ENCODE measurements at places on chromosomes 13 and 19.
A peak's percentile ranks its signal among the peaks of the same experiment; 100 is the strongest.

DNA sequence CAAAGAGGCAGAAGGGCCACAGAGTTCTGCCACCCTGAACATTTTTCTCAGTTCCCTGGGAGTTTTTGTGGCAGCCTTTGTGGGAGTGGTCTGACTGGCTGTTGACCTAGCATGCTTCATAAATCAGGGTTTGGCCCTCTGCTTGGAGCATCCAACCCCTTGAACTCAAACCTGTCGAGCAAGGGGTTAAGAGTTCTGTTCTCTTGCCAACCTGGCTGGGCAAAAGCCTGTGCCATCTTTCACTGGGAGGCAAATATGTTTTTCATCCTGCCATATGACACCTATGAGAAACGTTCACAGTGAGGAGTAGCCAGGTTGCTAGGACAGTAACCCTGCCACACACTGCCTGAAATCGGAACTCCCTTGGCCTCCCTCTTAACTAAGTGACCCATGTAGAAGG is 7.7 kb upstream of the TEX26 start:
- no peak for DNase-seq

DNA sequence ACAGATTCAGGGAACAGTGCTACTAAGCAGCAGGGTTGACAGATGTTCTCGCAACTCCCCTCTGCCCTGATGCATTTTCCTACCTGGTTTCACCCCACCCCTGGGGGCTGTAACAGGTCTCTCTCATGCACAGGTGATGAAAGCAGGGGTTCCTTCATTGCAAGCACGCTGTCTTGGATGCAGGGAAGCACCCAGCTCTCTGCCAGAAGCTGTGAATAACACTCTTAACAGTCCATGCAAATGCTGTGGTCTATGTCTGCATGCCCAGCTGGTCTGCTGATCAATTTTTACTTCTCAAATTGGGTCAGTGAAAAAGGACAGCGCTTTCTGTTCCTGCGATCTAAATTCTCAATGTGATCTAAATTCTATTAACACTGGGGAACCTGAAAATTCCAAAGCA is 246.3 kb upstream of the TSHZ3 start:
- no peak for DNase-seq

DNA sequence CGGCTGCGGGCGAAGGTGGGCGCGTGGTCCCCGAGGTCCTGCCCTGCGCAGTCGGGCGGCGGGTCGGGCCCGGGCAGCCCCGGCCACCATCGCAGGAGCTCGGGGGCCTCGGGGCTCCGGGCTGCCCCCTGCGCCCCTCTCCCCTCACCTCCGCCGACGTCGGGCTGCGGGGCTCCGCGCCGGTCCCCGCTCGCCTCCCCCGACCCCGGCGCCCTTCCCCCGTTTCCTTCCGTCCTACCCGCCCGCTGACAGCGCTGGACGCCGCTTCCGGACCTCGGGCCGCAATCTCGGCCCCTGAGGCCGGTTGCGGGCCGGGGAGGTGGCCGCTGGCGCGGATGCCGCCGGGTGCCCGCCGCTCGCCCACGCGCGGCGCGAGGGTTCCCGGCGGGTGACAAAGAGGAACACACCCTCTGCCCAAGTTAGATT is 720 bp downstream of the FARP1 start:
- DNase-seq = no peak

- no peak for DNase-seq
Observed at GRCh38 chr13:94813920-94814475, 101.7 kb upstream of the SOX21 start.

DNA sequence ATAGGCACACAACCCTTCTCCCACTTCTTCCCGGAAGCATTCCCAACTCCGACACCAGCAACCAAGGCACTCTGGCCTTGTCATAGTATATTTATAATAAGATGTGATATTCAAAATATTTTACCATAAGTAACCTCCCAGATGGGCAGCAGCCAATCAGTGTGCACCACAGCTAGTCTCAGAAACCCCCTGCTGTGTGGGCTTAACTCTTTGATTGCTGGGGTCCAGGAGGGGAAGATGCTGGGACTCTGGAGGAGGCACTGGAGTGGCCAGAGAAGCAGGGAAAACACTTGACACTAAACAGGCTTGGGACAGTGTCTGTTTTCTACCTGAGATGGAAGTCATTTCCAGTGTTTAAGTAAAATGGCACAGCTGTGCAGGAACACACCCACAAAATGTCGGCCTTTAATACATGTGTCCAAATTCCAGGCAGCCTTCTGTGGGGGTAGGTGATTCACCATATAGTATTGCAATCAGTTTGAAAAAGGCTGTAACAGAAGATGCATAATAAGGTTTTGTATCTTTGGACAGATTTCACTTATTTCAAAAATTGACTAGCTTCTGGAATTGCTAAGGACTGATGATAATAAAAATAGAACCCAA is 100.7 kb downstream of the MBNL2 start:
- peak; percentile 35 for DNase-seq

DNA sequence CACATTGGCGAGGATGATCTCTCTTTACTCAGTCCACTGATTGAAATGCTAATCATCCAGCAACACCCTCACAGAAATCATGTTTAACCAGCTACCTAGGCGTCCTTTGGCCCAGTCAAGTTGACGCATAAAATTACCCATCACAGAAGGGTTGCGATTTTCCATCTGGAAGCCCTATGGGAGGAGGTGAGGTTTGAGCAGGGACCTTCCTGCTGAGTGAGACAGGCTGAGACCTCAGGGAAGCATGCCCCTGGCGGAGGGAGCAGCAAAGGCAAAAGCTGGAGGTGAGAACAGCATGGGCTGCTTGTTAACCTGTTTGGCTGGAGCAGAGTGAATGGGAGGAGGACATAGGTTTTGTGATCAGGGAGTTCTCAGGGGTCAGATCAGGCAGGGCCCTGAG is 7.3 kb downstream of the TTC9B start:
- DNase-seq = no peak

- no peak for DNase-seq
Observed at GRCh38 chr19:7973883-7974282, 30.4 kb upstream of the TIMM44 start.

DNA sequence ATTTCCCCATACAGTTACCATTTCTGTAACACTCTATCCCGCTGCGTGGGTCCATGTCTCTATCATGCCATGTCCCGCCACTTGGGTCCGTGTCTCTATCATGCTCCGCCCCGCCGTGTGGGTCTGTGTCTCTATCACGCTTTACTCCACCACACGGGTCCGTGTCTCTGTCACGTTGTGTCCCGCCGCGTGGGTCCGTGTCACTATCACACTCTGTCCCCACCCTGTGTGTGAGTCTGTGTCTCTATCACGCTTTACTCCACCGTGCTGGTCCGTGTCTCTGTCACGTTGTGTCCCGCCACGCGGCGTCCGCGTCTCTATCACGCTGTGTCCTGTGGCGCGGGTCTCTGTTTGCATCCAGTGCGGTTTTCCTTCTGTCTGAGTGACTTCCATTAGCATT is 11.6 kb downstream of the ADPRHL1 start:
- no peak for DNase-seq

- no peak for DNase-seq
Observed at GRCh38 chr19:4678881-4679790, 9.0 kb upstream of the MYDGF start.

- DNase-seq = no peak
Observed at GRCh38 chr19:3599776-3600187, 6.9 kb downstream of the TBXA2R start.

- peak; percentile 94 for DNase-seq
Observed at GRCh38 chr13:75153834-75154233, 328.1 kb downstream of the TBC1D4 start.

GRCh38 chr13:24683838-24684599 is 3.8 kb downstream of the ATP12A start:
- DNase-seq = peak; percentile 13

Data from fibroblast of gingiva (primary cell).